ENCODE measurements at places on chromosomes 5 and 9.

- no peak for DNase-seq
Observed at GRCh38 chr5:78638973-78639669, 9.5 kb downstream of the LHFPL2 start.

- DNase-seq: no peak
Observed at GRCh38 chr5:62273687-62274086, 32.3 kb upstream of the KIF2A start.

GRCh38 chr5:35819026-35819425 is 37.7 kb upstream of the IL7R start:
- no peak for DNase-seq

DNA sequence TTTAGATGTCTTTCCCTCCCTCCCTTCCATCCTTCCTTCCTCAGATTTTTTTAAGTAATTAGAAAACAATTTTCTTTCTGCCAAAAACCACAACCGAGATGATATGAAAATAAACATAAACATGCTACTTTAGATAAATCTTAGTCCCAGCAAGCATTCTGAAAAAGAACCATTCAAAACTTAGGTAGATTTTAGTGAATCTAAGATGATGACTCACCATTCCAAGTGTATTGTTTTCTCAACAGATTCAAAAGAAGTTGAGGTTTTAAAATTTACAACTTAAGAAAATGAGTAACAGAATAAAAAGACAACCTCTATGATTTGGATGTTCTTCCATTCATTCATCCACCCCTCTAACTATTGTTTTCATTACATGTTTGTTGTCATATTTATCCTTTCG is 465.1 kb downstream of the PDE4D start:
- no peak for DNase-seq

- no peak for DNase-seq
Observed at GRCh38 chr5:155530046-155530445, 516.5 kb downstream of the KIF4B start.

- no peak for DNase-seq
Observed at GRCh38 chr9:121556580-121556979, 56.9 kb upstream of the GGTA1 start.

DNA sequence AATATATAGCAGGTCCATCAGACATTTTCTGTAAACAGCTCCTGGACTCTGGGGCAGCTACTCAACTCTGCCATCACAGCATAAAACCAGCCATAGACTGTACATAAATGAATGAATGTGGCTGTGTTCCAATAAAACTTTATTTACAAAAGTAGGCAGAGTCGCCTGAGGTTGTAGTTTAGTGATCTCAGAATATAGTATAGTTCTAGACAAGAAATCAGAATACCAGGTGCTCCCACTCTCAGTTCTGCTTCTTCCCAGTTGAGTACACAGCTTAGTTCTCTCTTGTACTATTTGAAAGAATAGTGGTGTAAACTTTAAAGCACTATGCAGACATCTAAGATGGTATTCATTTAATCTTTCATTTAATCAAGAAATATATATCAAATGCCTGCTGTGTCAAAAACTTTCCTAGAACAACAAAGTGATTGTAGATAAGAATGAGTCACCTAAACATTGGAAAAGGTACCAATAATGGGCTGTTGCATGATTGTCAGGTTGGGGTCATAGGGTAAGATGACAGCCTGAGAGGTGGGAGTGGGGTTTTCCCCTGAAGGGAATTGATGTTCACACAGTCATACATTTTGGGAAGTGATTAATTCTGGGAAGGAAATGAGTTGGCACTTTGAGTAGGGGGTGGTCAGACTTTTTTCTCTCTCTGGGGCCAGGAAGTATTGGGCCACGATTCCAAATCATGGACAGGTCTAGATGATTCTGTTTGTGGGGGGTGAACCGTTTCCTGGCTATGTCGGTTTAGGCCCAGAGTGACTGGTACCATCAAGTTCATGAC is 37.0 kb downstream of the TNFSF8 start:
- DNase-seq: no peak

- DNase-seq: no peak
Observed at GRCh38 chr5:93100428-93100827, 480.6 kb downstream of the NR2F1-AS1 start.

DNA sequence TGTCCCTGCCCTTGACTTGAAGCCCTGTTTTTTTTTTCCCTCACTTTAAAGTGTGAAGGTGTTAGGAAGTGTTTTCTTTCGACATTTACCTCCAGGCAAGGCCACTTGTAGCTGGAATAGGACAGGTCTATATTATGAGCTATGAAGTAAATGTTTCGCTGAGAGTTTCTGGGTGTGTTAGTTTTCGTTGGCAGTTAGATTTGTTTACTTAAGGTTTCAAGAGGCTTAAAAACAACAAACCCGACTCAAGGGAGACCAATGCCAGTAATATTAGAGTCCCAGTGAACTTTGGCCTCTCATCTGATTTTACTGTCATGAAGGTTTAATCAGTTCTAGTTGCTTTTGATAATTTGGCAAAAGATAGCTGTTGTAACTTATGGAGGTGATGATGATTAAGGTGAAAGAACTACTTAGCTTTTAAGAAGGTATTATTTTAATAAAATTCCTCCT is 25.2 kb downstream of the OCLN start:
- DNase-seq: no peak

DNA sequence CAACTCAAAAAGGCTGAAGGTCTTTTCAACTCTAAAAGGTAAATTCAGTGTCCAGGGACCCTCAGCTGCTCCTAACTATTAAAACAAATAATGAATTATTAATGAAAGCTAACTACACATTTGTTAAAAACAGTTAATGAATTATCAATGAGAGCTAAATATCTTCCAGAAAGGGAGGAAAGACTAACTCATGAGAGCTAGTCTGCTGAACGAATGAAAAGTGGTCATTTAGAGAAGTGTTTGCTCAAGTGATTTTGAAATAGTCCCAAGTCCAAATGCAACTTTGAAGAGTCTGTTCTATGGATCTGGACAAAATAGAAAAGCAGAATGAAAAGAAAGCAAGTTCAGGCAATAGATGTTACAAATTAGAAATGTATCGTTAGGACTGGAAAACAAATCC is 133.9 kb upstream of the SPEF2 start:
- no peak for DNase-seq

GRCh38 chr9:70049672-70050271 is 6.1 kb downstream of the MAMDC2 start:
- no peak for DNase-seq

DNA sequence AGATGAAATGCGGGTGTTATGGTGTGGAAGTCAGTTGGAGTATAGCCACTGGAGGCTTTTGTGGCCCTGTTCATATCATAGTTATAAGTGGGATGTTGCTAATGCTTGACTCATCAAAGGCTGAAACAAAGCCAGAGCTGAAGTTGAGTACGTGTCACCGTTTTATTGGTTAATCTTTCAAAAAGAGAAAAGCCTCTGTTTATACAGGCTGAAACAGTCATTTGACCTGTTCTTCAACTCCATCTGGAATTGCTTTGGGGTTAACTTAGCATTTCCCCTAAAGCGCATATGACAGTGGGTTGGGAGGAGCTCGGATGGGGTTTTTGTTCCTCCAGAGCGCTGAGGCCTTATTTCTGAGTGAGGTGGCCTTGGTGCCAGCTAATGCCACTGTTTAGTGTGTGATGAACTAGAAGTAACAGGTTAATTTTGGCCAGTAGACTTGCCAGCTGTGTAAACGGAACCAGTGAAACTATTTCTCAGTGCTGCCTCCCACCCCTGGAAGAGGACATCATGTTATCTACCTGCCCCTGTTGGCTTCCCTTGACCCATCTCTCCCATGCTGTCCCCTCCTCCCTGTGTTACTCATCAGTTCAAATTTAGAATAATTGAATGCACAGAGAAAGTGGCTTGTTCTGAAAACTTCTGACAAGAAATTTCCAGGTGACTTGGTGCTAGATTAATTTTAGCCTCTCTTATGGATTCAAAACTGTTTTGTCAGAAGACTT is 34.2 kb downstream of the MTAP start:
- DNase-seq: no peak

- DNase-seq: no peak
Observed at GRCh38 chr5:122773619-122774018, 1.3 kb upstream of the SNX2 start.

Measured in T-helper 9 cell (primary cell).